MCF 10A (cell line): ENCODE measurements at places on chromosomes 6 and 20.

DNA sequence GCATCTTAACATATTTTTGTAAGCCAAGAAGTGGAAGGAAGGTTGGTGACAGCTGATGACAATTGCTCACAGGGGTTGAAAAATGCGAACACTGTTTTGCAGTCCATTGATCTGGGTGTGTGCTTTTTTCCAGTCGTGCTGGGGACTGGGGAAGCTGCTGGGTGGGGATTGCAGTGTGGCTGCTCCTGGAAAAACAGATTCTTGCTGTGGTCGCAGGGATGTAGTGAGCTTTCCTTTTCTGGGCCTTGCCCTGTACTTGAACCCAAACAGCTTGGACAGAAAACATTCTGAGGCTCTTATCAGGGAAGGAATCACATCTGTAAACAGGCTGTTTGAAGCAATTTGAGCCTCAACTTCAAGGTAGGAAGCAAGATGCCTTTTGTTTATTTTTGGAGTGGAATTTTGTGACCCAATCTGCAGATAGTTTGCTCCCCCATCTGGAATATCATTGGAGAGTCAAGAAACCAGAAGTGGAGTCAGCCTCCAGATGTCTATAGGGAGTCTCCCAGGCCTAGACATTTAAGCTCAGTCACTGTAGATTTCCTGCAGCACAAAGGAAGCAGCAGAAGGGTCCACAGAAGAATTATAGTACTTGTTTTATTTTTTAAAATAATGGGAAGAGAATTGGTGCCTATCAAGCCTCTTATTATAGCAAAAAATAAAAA is 279.2 kb upstream of the FERMT1 start:
- DNase-seq = no peak

GRCh38 chr20:62678553-62678952 is 30.1 kb upstream of the NTSR1 start:
- DNase-seq = no peak

DNA sequence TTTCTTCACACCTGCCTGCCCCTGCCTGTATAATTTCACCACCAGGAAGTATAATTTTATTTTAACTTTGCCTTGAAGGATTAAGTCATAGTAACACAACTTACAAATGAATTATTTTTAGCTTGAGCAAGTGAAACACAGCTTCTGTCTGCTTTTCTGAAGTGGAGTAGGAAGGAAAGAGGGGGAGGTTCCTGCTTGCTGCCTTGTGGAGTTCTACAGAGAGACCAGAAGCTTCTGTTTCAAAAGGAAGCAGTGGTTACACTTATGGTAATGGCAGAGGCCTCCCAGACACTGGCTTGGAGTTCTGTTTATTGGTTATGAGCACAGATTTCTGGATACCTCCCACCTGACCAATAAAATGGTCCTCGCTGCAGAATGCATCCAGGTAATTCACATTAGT is 159.6 kb downstream of the TMEM200A start:
- no peak for DNase-seq

- DNase-seq = no peak
These were observed 340.0 kb upstream of the PRDM1 start for GRCh38 chr6:105746130-105746505.

- DNase-seq = no peak
These were observed 39.4 kb downstream of the YTHDF1 start for GRCh38 chr20:63176427-63177133.

- peak; percentile 99 for DNase-seq
These were observed 31.4 kb downstream of the ACSS2 start for GRCh38 chr20:34907616-34908469.

GRCh38 chr20:59806578-59806975 is 126.9 kb downstream of the SYCP2 start:
- DNase-seq = no peak

DNA sequence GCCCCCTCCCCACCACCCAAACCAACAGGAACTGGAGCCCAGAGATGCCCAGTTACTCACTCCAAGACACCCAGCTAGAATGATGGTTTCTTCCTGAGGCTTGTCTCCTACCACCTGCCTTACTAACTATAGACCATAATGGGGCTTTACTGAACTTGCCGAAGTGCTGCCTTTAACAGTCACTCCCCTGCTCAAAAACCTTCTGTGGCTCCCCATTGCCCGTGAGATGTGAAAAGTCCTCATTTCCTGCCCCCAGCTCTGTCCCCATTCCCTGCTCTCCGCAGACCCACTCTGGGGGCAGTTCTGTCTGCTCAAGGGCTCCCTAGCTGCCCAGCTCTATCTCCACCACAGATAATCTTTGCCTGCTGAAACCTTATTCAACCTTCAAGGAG is 4.9 kb downstream of the SIGLEC1 start:
- no peak for DNase-seq

DNA sequence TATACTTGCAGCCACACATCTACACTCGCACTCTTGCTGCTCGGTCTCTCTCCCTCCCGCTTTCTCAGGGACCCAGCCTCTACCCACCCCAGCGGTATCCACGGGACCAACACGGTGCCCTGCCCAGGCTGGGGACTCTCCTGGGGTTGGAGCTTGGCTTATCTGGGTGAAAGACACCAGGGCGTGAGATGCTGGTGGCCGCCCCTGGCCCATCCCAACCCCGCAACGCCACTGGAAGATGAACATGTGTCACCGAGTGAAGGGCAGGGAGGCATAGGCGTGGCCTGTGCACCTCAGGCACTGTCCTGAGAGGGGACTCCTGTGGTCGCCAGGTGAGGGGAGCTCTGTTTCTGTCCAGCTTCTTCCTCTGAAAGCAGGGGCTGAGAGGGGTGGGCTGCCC is 47.4 kb downstream of the NINL start:
- no peak for DNase-seq

DNA sequence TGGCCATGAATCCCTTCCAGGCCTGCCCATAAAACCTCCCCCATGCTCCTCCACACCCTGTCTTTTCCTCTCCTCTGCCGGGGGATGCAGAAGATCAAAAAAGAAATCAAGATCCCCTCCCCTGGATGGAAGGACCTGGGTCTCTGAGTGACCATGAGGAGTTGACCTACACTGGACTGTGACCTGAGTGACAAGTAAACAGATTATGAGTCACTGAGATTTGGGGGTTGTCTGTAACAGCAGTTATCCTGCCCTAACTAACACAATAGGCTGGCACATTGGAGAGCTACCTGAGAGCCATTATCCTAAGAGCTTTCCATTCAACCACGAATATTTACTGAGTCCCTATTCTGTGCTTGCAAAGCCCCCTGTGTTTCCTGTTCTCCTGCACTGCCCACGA is 28.4 kb upstream of the SIRPA start:
- no peak for DNase-seq

- peak; percentile 44 for DNase-seq
These were observed 28.3 kb upstream of the FAM83C start for GRCh38 chr20:35320396-35321126.

DNA sequence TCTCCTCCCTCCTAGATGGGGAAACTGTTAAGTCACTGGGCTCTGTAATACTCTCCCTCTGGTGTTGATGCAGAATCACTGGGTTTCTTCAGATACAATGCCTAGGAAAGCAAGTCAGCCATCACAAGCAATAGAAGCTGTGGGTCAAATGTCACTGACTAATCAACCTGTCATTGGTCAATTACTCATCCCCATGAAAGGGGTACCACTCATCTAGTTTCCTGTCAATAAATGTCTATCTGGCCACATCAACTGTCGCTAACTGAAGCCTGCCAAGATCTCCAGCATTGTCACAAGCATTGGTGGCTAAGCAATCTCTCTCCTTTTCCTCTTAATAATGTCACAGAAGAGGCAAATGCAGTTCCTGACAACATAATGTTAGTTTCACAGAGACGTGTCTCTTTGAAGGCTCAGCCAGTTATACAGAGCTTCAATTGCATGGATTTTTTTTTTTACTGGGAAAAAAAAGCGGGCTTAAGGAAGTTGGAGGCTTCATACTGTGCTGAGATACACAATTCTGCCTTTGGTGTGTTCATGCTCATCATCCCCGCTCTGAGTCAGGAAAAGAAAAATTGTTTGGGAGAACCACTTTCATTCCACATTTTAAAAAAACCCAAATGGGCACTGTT is 355.9 kb downstream of the BTBD9 start:
- DNase-seq = no peak

DNA sequence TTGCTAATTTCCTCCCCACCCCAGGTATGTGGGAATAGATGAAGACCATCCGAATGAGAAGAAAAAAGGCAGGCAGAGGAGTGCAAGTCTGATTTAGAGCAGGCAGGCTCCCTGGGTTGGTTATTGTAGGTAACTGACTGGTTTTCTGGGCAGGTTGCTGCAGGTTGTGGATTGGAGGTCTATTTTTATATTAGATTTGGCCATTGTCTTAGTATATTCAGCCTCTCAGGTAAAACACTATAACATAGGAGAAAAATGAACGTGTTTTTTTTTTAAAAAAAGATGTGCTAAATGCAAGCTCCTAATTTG is 492 bp upstream of the TBC1D7 start:
- no peak for DNase-seq

GRCh38 chr20:63846128-63846771 is 15.0 kb upstream of the ABHD16B start:
- peak; percentile 52 for DNase-seq
